Astrocyte (in vitro differentiated cells and primary cell): ENCODE measurements at places on chromosomes 13 and 19. TPM values are rescaled to one million over a fixed set of nuclear protein-coding genes. Genes with fewer than 3 reads are reported as not detected.

LRRC63 gene
- total RNA-seq = 0.14 TPM in 1 of 2 replicates, not detected in the other

- no peak for DNase-seq
These were observed 883.4 kb downstream of the DIAPH3 start for GRCh38 chr13:59280297-59280696.

PDX1 gene
- total RNA-seq = not detected in 2 replicates

- no peak for DNase-seq
These were observed 1628.3 kb downstream of the PCDH9 start for GRCh38 chr13:65601855-65602254.

NLRP7 gene
- total RNA-seq = not detected in 2 replicates

CEACAM3 gene
- not detected in 2 replicates for total RNA-seq
